Endothelial cell of umbilical vein (primary cell): ENCODE measurements at places on chromosomes 6 and 20. TPM values are rescaled to one million over a fixed set of nuclear protein-coding genes. Genes with fewer than 3 reads are reported as not detected.
A peak's percentile ranks its signal among the peaks of the same experiment; 100 is the strongest.

DNA sequence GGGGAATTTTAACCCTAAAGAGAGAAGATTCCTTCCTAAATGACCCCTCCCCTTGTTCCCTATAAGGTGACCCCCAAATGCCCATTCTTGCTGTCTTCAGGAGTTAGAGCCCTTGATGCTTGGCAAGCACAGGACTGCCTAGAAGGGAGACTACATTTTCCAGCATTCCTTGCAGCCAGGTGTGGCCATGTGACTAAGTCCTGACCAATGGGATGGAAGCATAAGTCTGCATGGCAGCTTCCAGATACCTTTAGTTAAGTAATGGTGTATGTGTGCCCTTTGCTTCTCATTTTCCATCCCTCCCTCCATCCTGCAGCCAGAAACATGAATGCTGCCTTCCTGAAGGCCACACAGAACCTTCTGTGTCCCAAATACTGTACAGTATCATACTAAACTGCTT is 5.5 kb downstream of the BFSP1 start:
- peak; percentile 22 for DNase-seq

The MAPK13 gene
- total RNA-seq, result 8.2 and 11.6 TPM in 2 replicates

DNA sequence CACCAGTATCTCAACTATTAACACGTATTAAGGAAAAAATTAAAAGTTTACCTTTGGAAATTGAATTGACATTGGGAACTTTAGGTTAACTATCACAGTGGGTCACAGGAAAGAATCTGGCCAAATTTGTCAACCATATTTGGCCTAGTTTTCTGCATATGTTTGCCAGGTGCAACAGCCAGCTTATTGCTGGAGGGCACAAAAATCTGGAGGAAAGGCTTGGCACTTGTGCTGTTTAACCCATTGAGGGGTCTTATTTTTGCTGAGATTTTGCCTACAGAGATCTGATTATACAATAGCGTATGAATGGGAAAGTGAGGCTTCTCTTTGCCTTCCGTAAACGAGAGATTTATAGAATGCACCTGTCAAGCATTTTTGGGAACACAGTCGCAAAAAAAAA is 190.4 kb downstream of the PRL start:
- no peak for DNase-seq

DNA sequence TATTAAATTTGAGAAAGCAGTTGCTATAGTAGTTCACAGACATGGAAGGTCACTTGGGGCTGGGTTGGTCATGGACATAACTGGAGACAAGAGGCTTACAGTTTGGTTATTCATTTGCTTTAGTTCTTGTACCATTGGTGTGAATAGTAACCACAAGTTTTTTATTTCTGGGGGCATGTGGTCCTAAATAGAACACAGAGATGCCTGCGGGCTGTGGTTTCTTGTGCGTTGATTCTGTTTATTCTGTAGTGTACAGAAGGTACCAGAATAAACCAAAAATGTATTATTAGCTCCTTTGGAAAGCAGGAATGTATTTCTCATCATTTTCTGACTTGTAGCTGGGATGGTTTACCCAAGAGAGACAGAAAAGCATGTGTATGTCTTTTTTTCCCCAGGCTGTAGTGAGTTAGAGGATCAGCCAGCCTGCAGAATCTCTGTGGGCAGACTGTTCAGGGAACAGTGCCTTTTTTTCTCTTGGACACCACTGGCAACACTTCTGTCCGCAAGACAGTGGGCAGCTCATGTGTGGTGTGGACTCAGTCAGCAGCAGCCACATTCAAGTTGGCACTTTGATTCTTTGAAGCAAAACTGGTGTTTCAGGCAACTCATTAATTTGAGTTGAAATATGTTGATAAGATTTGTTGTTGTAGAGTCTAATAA is 122.1 kb downstream of the LRRC1 start:
- no peak for DNase-seq
